ENCODE measurements at places on chromosomes 16 and 17.

- DNase-seq: no peak
These were observed 219.7 kb upstream of the RPL38 start for GRCh38 chr17:73983621-73984400.

- DNase-seq: no peak
These were observed 28.7 kb downstream of the MMP15 start for GRCh38 chr16:58054289-58054688.

- DNase-seq: no peak
These were observed 86.4 kb downstream of the GAS7 start for GRCh38 chr17:10111907-10112452.

- DNase-seq: no peak
These were observed 86.6 kb downstream of the C16orf95 start for GRCh38 chr16:87230571-87230970.

Measured in NCI-H1436 (cell line).